ENCODE measurements at places on chromosomes 11 and 22.

DNA sequence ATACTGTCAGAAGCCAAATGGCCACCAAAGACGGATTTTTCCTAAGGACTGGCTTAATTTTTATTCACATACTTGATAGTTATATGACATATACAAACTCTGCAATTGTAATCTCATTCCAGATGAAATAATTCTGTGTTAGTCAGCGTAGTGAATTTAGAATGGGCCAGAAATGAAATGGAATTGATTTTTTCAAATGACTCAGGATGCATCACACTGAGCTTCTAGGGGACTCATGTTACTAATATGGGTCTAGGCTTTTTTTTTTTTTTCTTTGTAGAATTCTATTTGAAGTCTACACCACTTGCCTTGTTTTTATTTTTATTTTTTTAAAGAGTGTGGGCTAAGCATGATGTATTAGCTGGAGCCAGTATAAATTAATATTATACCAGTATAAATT is 62.7 kb downstream of the SPECC1L start:
- DNase-seq: peak; percentile 47

DNA sequence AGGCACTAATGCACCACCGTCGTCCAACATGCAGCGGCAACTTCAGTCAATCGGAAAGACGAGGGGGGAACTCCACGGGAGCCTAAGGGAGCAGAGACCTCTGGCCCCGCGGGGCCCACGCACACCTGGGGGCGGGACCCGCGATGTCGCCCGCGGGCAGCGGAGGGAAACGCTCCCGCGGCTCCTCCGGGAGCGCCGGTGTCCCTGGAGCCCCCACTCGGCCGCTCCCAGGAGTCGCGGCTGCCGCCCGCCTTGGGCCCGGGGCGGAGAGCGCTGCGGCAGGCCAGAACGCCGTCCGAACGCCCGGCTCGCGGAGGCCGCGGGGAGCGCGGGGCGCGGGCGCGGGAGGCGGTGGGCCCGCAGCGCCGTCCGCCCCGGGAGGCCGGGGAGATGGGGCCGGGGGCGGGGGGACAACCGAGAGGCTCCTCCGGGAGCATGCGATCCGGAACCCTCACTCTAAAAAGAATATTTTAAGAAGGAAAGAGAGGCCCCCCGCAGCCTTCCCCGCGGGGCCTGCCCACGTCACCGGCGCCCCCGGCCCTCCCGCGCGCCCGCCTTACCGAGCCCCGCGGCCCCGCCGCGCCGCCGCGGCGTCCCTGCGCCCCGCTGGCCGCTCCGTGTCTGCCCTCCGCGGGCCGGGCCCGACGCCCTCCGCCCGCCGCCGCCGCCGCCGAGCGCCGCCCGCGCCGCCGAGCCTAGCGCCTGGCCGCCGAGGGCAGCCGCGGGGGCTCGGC is 86.6 kb upstream of the ARHGAP32 start:
- no peak for DNase-seq

DNA sequence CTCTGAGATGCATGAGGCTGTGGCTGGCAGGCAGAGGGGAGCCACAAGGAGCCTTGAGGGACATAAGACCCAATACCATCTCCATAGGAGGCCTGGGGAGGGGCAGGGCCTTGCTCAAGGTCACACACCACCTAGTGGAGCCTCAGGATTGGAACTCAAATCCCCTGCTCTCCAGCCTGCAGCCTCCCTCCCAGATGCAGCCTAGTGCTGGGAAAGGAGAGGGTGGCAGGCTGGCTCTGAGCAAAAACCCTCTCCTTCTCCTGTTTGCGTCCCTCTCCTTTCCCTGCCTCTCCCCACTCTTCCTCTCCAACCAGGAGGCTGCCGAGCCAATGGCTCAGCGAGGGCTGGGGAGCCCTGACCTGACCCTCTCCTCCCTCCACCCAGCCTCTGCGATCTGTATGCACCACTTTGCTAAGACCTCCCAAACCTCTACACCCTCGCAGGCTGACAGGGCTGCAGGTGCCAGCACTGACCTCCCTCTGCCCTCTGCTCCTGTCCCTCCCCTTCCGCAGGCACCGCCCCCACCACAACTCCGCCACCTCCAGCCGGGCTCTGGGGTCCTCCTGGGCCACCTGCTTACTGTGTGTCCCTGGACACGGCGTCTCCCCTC is 14.7 kb downstream of the IGLL1 start:
- peak; percentile 3 for DNase-seq

DNA sequence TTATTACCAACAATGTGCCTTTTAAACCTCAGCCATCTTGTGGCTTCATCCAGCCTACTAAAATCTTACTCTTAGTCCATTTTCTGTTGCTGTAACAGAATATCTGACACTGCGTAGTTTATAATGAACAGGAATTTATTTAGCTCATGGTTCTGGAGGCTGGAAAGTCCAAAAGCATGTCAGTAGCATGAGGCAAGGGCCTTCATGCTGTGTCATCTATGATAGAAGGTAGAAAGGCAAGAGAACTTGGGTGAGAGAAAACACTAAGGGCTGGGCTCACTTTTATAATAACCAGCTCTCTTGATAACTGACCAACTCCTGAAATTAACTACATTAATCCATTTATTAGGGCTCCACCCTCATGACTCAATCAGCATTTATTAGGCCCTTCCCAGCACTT is 13.5 kb downstream of the BTBD10 start:
- DNase-seq: no peak

DNA sequence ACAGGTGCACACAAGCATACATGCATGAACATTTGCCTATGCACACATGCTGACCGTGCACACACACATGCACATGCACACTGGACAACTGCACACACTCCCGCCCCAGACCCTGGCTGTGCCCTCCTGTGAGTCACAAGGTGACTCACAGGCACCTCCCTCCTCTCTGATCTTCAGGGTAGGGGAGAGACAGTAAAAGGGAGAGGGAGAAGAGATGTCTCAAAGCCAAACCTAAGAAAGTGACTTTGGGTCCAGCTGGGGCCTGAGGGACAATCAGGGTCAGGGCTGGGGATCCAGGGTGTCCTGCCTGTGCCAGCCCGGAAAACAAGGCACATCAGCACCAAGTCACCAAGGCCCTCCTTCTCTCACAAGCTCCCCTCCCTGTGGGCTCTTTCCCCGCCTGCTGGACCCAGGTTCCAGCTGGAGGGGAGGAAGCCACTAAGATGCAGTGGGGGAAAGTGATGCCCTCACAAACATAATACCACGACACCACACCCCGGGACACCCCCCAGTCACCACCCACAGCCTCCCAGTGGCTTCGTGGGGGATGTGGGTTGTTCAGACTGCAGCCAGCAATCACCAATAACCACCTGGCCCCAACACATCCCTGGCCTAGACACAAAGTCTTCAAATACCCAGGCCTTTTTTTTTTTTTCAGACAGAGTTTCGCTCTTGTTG is 39.3 kb downstream of the PDGFB start:
- DNase-seq: peak; percentile 53

DNA sequence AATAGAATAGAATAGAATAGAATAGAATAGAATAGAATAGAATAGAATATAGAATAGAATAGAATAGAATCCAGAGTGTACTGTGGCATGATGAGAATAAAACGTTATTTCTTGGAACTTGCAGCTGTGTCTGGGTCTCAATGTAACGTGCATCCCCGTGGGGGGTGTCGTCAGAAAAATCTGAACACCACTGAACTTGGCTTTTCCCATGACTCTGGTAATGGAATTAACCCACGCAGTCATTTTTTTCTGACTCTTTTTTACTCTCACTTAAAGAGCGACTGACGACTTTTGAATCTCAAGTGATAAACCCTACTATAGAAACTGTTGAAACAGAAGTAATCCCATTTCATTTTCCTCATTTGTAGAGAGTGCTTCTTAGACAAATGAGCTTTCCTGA is 92.4 kb upstream of the BID start:
- no peak for DNase-seq

GRCh38 chr11:1039481-1040427 is 3.2 kb upstream of the MUC6 start:
- DNase-seq: no peak

DNA sequence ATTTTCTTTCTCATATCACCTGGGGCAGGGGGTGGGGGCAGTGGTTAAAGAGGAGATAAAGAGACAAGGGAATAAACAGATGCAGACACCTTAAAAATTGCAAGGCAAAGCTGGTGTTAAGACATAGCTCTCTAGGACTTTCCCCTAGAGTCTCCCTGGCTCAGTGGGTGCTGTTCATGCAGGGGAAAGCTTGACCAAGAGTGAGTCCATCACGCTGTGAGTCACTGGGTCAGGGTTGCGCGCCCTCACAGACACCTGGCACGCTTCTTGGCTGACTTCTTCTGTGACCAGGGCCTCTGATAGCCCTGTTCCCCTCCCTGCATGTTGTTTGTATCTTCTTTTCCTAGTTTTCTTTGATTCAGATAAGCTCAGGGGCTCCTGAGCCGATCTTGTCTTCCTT is 31.9 kb downstream of the COMMD9 start:
- peak; percentile 42 for DNase-seq

DNA sequence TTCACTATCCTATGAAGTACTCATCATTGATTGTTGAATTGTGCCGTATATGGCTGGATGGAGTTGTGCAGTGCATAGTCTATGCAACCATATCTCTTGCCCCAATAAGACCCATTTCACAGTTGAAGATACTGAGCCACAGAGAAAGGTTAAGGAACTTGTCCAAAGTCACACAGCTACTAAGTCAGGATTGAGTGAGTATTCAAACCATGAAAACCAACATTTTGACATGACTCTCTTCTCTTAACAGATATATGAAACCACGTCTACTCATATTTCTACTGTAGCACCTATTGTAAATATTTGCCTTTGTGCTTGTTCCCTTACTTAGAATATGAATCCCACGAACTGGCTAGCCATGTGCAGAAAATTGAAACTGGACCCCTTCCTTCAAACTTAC is 58.1 kb downstream of the MAML2 start:
- no peak for DNase-seq

- DNase-seq: no peak
These were observed 81.9 kb upstream of the PICALM start for GRCh38 chr11:86150847-86151173.

DNA sequence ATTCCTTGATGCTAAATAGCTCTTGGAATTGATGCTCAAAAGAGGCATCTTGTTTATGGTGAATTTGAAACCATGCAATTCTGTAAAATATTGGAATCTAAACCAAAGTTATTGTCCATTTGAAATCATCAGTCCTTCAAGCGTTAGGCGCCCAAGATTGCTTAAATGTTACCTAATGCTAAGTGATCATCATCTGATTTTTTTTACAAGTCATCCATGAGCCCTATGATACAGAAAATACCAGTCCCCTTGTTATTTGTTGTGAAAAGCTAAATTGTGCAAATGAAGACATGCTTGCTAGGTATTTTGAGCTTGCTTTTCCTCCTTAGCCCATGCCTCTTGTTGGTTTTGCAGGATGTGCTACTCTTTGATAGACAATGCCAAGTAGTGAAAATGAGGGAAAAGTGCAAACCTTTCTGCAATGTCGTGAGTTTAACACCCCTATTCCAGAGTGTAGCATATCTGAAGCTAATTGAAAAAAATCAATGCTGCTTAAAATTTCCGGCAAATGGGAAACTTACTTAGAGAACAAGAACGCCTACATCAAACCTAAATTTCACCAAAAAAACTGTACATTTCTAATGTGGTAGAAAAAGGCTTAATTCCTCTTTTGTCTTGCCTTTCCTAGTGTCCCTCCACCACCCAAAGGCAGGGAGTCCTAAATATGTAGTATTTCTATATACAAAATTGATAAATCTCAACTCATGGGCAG is 1.9 kb downstream of the GRK3 start:
- no peak for DNase-seq

DNA sequence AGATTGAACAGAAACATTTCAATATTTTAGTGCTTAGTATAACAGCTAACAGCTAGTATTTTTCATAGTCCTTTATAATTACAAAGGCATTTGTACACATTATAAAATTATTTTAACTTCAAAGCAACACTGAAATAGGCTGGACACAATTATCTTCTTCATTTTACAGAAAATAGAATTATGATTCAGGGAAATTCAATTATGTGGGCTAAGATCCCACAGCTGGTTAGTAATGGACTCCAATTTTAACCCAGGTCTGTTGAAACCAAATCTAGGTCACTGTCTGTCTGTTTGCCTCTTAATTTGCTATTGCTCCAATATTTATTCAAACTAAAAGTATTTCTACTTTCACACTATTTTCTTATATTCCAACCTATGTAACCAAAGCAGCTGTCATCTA is 154.1 kb upstream of the CTSC start:
- no peak for DNase-seq

DNA sequence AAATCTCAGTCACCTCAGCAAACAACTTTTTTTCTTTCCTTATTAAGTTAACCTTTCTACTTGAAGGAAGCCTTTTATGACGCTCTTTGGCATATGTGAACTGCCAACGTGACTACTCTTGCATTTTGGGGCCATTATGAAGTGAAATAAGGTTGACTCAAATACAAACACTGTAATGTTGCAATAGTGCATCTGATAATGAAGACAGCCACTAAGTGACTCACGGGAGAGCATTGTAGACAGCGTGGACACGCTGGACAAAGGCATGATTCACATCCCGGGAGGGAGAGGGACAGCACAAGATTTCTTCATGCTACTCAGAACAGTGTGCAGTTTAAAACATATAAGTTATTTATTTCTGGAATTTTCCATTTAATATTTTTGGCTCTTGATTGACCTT is 560.8 kb downstream of the ETS1 start:
- DNase-seq: peak; percentile 99

DNA sequence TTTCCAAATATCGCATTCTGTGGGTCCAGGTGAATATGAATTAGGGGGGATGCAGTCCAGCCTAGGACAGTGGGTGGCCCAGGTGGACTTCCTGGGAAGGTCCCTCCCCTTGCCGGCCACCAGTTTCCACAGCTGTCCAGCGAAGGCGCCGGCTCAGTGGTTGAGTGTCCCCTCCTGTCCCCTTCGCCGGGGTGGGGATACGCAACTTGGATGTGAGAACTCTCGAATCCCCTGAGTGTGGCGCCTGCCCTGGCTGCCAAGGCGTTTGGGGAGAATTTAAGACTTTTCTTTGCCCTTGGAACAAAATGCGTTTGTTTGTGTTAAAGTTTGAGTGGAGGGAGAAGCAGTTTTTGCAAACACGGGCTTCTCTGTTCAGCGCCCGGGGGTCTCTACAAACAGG is 123.7 kb downstream of the KCNQ1OT1 start:
- DNase-seq: no peak

DNA sequence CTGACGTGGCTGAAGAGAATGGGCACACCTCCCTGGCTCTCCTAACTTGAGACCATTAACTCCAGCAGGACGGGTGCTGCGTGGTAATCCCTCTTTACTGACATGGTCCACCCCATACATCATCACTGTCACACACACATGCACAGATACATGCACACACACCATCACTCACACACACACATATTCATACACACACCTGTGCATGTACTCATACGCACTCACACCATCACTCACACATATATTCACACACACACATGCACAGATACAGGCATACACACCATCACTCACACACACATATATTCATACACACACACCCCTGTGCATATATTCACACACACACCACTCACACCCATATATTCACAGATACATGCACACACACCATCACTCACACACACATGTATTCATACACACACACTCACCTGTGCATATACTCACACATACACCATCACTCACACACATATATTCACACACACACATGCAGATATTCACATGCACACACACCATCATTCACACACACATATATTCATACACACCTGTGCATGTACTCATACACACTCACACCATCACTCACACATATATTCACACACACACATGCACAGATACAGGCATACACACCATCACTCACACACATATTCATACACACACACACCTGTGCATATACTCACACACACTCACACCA is 74.8 kb downstream of the EFCAB6 start:
- no peak for DNase-seq

All from fibroblast of pulmonary artery (primary cell).